ENCODE measurements at places on chromosomes 16 and 17. TPM values are rescaled to one million over a fixed set of nuclear protein-coding genes. Genes with fewer than 3 reads are reported as not detected.

GRCh38 chr16:77841502-77841763, 53.1 kb downstream of the VAT1L start:
- DNase-seq = no peak

- no peak for DNase-seq
These were observed 7.3 kb upstream of the PRDM7 start for GRCh38 chr16:90084215-90084950.

DNA sequence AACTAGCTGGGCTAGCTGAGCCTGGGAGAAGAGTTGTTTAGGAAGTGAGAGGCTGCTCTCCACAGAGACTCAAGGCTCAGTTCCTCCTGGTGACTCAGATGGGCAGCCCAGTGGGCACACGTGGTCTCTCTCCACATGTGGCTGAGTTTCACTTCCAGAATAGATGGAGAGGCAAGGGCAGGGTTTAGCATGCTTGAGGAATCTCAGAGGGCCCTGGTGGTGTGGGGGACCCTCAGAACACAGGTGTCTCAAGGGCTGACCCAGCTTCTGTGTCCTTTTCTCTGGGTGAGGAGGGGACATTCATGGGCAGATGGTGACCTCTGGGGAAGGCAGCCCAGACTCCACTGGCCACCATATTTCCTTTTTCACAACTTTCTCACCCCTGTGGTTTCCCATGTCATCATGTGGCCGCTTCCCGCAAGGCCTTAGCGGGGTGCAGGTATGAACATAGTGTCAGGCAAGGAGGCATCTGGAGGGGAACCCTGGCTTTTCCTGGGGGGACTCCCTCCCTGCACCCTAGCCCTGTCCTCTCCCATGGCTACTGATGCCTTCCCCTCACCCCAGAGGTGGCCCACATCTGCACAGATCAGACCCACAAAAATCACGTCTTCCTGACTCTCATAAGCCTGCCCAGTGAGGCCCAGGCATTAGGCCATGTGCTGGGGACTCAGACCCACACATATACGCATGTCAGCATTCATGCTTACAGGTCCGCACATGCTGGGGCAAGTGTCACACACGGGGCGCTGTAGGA, 3.3 kb downstream of the GRN start:
- DNase-seq = no peak

- no peak for DNase-seq
These were observed 48.8 kb downstream of the HSD17B2 start for GRCh38 chr16:82083710-82084353.

The KPNB1 gene
- total RNA-seq = 681 TPM

DNA sequence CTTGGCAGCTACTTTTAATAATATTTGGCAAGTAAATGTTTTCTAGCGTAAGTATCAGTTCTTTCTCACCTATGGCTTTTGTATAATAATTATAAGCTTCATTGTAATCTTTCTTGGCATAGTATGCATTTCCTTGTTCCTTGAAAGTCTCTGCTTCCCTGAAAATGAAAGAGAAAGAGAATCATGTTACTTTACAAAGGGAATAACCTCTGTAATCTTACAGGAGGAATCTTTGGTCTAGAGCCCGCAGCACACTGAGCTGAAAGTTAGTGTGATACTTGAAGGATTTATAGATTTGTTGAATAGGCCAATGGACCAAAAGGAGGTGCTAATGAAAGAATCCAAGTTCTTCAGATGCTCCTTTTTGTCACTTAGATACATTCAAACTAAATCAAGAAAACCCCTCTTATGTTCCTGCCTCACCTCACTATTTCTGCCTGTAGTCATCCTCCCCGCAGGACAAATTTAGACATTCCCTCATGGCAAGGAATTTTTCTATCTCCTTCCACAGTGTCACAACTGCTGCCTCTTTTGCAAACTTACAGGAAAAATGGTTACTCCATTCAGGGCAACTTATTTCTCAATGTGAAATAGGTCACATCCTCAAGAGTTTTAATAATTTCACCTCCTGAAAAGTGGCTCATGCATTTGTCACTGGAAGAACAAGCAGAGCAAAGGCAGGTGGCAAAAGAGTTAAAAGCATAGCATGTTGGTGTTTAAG, 16.7 kb downstream of the DNAJC7 start:
- DNase-seq = no peak

GRCh38 chr17:16304830-16305229, 48.4 kb downstream of the CENPV start:
- peak; percentile 11 for DNase-seq

Data from SJSA1 (cell line).